Panc1 (cell line): ENCODE measurements at places on chromosomes 13 and 19.

DNA sequence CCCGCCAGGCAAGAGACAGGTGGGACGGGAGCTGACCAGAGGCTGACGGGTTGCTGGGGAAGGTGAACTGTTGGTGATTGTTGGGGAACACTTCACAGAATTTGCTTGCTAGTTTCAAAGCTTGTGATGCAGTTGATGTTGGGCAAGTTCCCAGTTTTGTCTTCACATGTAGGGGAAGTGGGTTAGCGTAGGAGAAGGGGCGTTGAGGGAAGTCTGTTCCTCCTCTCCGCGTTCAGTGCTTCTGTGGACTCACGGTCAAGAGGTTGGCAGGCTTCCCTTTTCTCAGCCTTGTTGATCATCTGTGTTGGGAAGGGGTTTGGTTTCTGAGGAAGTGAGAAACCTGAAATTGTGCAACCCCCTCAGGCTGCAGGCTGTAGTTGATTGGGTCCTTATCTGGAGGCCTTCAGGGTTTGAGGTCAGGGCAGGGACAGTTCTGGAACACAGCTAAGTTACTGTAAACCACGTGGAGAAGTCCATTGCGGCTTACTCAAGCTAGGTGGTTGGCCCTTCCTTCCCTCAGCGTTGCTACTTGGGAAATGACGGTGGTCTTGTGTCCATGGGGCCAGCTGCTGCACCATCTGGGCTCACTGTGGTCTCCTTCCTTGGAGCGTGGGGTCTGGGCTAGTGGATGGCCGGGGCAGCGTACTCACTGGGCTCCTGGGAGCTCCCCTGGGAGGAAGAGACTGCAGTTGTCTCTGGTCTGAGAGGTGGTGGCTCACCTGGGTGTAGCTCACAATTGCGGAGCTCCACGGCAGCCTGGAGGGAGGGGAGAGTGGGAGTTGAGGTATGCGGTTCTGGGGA, 7.5 kb downstream of the RPS9 start:
- no peak for DNase-seq

DNA sequence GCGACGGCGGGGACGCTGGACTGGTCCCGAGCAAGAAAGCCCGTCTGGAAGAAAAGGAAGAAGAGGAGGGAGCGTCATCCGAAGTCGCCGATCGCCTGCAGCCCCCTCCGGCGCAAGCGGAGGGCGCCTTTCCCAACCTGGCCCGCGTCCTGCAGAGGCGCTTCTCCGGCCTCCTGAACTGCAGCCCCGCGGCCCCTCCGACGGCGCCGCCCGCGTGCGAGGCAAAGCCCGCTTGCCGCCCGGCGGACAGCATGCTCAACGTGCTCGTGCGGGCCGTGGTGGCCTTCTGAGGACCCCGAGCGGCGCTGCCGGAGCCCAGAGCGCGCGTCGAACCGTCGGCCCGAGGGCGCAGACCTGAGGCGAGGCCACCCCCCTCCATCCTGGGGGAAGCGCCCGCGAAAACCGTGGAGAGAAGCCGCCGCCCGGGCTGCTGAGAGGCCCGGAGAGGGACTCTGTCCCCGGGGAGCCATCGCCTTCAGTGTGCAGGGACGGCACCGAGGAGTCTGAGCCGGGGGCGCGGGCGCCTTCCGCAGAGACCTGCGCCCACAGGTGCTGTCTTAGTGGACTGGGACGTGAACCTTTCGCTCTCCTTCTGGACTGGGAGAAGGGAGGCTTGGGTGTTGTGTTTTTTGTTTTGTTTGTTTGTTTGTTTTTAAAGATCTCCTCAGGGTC, 3.5 kb downstream of the IER2 start:
- no peak for DNase-seq

GRCh38 chr13:32639502-32640105, 53.4 kb downstream of the PDS5B start:
- DNase-seq, result peak; percentile 30

- no peak for DNase-seq
Measured at GRCh38 chr19:56309511-56310185, 5.0 kb downstream of the ZSCAN5A start.

GRCh38 chr19:11024259-11024658, 63.4 kb downstream of the SMARCA4 start:
- no peak for DNase-seq

DNA sequence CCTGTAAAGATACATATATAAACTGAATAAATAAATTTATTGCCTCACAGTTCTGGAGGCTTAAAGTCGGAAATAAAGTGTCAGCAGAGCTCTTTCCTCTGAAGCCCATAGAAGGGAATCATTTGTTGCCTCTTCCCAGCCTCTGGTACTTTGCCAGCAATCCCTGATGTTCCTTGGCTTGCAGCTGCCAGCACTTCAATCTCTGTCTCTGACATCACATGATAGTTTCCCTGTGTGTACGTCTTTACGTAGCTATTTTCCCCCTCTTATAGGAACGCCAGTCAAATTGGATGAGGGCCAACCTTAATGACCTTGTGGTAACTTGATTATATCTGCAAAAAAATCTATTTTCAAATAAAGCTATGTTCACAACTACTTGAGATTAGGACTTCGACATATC, 250.9 kb downstream of the LIG4 start:
- DNase-seq, result no peak

DNA sequence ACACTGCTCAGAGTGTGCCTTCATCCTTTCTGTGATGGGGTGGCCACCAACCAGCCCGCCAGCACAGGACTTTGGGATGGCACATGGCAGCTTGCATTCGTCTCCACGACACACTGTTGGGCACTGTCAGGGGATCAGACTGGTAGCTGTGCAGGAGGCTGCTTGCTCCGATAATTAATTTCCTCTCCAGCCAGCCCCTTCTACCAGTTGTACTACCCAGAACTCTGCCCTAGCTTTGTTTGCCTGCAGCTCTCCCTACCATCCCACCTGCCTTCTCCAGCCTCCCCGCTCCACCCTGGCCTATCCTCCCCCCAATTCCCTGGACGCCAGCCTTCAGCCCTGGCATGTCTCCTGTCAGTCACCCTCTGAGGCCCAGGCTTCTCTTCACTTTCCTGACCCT, 228.3 kb downstream of the TSHZ3 start:
- no peak for DNase-seq

- DNase-seq, result no peak
Measured at GRCh38 chr19:3483226-3483628, at the start of gene SMIM44. TSS of gene SMIM44 (minus strand) at chr19:3483441. CDS start at chr19:3483403, 38 bp downstream.

- DNase-seq, result no peak
Measured at GRCh38 chr19:33613620-33614000, 8.1 kb upstream of the CHST8 start.

- DNase-seq, result no peak
Measured at GRCh38 chr19:1933244-1933643, 7.7 kb upstream of the CSNK1G2 start.

- DNase-seq, result no peak
Measured at GRCh38 chr13:32447894-32448623, 20.1 kb upstream of the N4BP2L1 start.

GRCh38 chr13:83935566-83935965, 53.3 kb upstream of the SLITRK1 start:
- no peak for DNase-seq

- no peak for DNase-seq
Measured at GRCh38 chr19:58262922-58263296, 15.8 kb upstream of the ZNF8 start.

- DNase-seq, result no peak
Measured at GRCh38 chr13:43579321-43579720, 207.5 kb downstream of the ENOX1 start.

DNA sequence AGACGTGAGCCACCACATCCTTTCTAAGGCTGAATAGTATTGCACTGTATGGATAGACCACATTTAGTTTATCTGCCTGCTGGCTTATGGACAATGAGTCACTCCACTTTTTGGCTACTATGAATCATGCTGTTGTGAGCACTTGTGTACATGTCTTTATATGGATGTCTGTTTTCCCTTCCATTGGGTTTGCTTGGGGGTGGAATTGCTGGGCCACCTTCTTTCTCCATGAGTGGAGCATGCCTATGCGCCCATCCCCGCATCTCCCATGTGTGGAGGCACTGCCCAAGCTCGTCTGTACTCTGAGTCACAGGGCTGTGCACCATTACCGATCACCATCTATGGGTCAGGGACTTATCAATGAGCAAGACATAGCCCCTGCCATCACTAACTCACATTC, 127.2 kb upstream of the GJB6 start:
- peak; percentile 64 for DNase-seq

- no peak for DNase-seq
Measured at GRCh38 chr13:109595471-109595870, 190.9 kb downstream of the IRS2 start.

GRCh38 chr19:35320065-35320713, 8.8 kb upstream of the CD22 start:
- no peak for DNase-seq

GRCh38 chr19:4800591-4801081, 9.1 kb downstream of the FEM1A start:
- no peak for DNase-seq

GRCh38 chr13:51834581-51835171, 10.3 kb downstream of the TMEM272 start:
- no peak for DNase-seq

- DNase-seq, result no peak
Measured at GRCh38 chr13:74625541-74625940, 491.3 kb upstream of the KLF12 start.

- no peak for DNase-seq
Measured at GRCh38 chr13:103598671-103599070, 532.5 kb upstream of the SLC10A2 start.

- no peak for DNase-seq
Measured at GRCh38 chr19:13275016-13275722, 125.0 kb downstream of the IER2 start.
